ENCODE measurements at places on chromosomes 3 and 15. TPM values are rescaled to one million over a fixed set of nuclear protein-coding genes. Genes with fewer than 3 reads are reported as not detected.

The PLA2G4B gene
- 1.3 TPM for total RNA-seq

The OXTR gene
- total RNA-seq = 310 TPM

The CMC1 gene
- total RNA-seq = 7.1 TPM

The FBXO40 gene
- total RNA-seq = not detected

The CFAP100 gene
- not detected for total RNA-seq

The C3orf85 gene
- total RNA-seq = not detected

The SYNPR gene
- not detected for total RNA-seq

The SERPINI2 gene
- total RNA-seq = not detected

The EEF1AKMT4 gene
- 3.9 TPM for total RNA-seq

The UACA gene
- total RNA-seq = 160 TPM

The BSN gene
- under 0.01 TPM for total RNA-seq

The RTP3 gene
- total RNA-seq = 0.43 TPM

The PRICKLE2 gene
- total RNA-seq = 36.3 TPM

The SETMAR gene
- total RNA-seq = 11.3 TPM

The ATP13A4 gene
- not detected for total RNA-seq

The SLC6A20 gene
- total RNA-seq = not detected

The CD200 gene
- total RNA-seq = 1.3 TPM

The C2CD4B gene
- not detected for total RNA-seq

The HOMER2 gene
- total RNA-seq = 1.3 TPM

The ASB14 gene
- total RNA-seq = not detected

The CEP70 gene
- total RNA-seq = 29.4 TPM

The TATDN2 gene
- 21.9 TPM for total RNA-seq

The CPNE4 gene
- total RNA-seq = not detected

The GOLGA8R gene
- total RNA-seq = 1.3 TPM

The TMF1 gene
- total RNA-seq = 45.1 TPM

The SKOR1 gene
- not detected for total RNA-seq

The UNC13C gene
- not detected for total RNA-seq

The SLC9C1 gene
- total RNA-seq = not detected

The UCN2 gene
- 6.0 TPM for total RNA-seq

The IL17RE gene
- total RNA-seq = 0.64 TPM

The CASR gene
- total RNA-seq = not detected

The ADGRG7 gene
- not detected for total RNA-seq

The COL6A6 gene
- total RNA-seq = under 0.01 TPM

The BCL2A1 gene
- total RNA-seq = not detected

The C3orf52 gene
- total RNA-seq = 7.3 TPM

The NDN gene
- 35.1 TPM for total RNA-seq

The COX5A gene
- 33.7 TPM for total RNA-seq

The ANKUB1 gene
- total RNA-seq = not detected

The DISP2 gene
- under 0.01 TPM for total RNA-seq

The PAQR9 gene
- not detected for total RNA-seq

The BHLHE40 gene
- total RNA-seq = 53.5 TPM

The OCA2 gene
- under 0.01 TPM for total RNA-seq

The FAM3D gene
- not detected for total RNA-seq

The AADACL2 gene
- total RNA-seq = not detected

The GADL1 gene
- total RNA-seq = not detected

The CDHR4 gene
- not detected for total RNA-seq

The RPL39L gene
- 24.2 TPM for total RNA-seq

The LEKR1 gene
- total RNA-seq = 0.97 TPM

The PRKCI gene
- 81.8 TPM for total RNA-seq

The ACP3 gene
- 2.3 TPM for total RNA-seq

The ARGFX gene
- not detected for total RNA-seq

The SPSB4 gene
- not detected for total RNA-seq
